LoVo (cell line): ENCODE measurements at places on chromosomes 1 and 21.

DNA sequence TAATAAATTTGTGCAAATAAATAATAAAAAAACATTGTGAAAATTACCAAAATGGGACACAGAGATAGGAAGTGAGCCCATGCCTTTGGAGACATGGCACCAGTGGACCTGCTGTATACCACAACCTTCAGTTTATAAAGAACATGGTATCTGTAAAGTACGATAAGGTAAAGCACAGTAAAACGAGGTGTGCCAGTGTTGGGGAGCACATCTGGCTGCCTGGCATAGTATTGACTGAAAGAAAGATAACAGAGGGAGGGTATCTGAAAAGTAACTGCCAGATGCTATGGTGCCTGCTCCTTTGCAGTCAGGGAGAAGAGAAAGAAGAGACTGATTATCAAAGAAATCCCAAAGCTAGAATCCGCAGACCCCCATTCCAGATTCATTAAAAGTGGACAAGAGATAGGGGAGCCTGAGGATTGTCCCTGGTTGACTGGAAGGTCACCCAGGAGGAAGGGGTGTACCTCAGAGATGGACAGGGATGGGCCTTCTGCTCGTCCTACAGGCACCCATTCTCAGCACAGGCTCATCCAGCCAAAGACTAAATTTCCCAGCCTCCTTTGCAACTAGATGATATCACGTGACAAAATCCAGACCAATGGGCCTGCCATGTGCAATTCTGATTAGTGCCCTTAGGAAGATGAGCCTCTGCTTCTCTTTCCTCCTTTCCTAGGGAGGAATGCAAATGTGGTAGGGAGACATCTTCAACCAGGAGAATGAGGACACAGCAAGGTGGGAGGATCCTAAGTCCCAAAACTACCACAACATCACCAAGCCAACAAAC, 12.9 kb upstream of the ETS2 start:
- DNase-seq, result no peak

DNA sequence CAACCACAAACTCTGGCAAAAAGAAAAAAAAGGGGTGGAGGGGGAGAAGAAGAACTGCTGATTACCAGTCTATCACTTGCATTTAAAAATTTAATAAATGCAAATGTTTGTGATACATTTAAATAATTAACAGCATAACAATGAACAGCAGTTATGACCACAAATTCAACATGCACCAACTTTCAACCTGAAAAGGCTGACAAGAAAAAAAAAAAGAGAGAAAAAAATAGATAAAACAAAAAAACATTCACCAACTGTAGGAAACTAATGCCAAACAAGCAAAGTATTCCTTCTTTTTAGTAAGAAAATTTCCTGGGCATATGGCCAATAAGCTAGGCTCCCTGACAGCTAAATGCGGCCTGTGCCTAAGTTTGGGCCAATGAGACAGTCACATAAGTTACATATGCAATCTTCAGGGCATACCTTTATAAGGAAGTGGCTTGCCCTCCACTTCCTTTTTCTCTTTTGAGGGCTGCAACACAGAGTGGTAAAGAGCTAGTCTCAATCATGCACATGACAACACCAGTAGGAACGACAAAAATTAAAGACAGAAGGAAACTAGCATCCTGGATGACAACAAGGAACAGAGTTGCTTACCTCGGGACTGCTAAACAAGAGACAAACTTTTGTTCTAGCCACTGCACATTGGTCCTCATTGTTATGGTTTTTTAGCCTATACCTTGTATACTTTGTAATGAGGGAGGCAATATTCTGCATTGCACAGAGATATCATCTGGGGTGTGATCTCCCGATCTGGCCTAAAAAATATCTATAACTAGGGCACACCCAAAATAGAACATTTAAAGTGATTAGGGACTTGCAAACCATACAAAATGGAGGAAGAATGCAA, 24.2 kb upstream of the PHTF1 start:
- no peak for DNase-seq

- DNase-seq, result no peak
Observed at GRCh38 chr1:18684303-18684702, 53.7 kb downstream of the PAX7 start.

DNA sequence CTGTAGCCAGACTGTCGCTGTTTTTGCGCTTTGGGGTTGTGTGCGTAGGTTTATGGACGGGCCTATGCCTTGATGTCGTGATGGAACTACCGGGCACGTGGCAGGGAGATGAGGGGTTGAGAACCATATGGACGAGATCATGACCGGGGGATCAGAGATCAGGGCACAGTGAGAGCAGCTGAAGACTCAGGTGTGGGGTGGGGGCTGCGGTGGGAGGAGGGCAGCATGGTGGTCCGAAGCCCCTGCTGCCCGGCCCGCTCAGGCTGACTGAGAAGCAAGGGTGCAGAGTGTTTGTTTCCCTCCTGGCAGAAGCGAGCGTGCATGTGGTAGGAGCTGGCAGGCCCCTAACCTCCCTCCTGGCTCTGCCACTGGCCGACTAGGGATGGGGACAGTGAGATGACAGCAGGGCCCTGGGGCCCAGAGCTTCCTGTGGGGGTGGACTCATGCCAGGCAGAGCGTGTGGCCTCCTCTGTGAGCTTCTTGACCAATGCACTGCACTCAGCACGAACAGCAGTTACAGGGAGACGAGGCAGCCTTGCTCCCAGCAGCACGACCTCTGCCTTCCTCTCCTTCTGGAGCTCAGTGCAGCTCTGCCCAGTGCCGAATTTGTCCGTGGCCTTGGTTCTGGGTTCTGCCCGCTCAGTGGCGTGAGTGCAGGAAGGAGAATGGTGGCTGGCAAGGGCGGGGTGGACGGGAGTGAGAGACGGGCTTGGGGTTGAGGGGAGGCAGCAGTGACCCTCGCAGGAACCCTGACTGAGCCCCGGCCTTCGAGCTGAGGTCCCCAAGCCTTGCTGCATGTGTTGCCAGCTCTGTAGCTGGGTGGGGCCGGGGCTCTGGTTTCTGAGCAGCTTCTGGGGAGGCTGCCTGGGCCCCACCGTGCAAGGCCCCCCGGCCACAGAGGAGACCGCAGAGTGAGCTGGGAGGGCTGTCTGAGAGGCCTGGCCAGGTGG, 22.2 kb upstream of the LRRC3 start:
- no peak for DNase-seq

GRCh38 chr1:41093826-41094225, 72.3 kb upstream of the SLFNL1 start:
- DNase-seq, result no peak

DNA sequence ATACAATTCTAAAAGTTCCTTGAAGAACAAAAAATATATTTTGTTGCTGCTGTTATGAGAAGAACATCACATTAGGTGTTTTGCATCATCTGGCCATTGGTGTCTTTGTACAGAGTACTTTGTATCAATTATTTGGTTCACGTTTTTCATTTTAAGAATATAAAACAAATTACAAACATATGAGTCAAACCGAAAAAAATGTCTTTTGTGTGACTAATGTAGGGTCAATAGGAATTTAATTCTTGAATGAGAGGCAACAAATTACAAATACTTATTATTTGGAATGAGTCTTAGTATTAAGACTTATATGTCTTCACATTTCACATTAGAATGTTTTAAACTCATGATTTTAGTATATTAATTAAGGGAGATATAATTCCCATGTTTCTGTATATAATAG, 54.8 kb downstream of the NR5A2 start:
- DNase-seq, result no peak

GRCh38 chr1:160124705-160125478, 9.3 kb downstream of the ATP1A2 start:
- peak; percentile 85 for DNase-seq

DNA sequence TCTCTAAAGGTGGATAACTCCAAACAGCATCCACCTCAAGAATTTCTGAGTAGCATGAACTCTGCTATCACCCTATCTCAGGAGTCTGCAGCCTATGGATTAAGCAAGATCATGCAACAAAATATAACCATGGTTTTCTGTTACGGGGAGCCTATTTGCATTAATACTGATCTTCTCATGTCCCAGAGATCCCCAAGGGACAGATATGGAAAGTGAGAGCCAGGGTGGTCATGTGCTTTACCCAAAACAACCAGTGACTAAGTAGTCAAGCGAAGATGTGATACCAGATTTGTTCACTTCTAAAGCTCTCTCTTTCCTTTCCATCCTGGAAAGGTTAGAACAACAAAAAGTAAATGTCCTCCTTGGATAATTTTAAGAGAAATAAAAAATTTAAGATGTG, 125.1 kb downstream of the PRRX1 start:
- no peak for DNase-seq

DNA sequence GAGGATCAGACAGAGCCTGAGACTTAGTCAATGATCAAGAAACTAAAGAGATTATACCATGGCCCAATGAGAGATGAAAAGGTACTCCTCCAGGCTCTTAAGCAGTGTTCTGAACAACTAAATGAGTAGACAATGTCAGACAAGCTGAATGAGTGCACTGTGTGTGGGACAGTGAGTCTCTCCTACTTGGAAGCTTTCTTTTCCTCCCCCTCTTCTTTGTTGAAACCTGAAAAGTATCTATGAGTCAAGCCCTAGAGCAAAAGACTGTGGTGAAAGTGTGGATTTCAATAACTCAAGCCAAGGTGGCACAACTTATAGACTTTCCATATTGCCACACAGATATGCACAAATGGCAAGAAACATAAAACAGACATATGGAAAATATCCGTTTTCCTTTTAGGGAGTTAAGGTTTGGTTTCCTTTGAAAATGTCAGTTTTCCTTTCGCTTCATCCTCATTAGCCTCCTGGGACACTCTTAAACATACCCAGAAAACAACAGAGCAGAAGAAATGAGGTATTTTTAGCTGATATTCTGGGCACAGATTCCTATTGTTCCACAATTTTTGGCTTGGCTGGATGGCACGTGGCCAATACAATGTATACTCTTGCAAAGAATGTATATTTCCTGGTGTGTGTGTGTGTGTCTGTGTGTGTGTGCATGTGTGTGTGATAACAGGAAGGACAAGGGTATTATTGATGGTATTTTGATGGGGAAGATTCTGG, 96.6 kb downstream of the LMX1A start:
- no peak for DNase-seq

DNA sequence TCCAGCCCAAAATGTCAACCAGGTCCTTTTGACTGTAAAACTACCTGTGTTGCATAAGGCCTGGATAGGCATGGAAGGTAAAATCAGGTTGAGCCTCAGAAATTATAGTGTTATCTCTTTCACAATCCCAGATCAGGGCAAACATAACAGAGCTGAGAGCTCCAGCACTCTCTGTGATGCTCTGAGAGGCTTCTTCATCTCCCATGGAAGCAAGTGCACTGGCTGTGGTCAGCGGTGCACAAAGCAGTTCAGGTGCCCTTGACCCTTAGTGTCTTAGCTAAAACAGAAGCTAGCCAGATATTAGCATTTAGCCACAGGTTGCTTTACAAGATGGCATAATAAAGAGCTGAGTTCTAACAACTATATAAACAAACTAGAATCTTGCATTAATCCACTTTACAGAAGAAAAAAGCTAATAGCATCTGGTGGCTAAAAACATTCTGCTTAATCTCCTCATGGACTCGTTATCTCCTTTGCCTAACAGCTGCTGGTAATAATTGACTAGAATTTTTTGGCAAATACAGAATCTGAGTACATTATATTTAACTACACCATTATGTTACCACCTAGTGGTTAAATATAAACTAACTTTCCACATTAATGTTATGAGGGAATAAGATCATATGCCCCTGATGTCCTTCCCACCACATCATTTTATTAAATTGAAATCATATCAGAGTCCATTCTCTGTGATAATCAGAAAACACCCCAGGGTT, 25.6 kb upstream of the POGK start:
- DNase-seq, result no peak

DNA sequence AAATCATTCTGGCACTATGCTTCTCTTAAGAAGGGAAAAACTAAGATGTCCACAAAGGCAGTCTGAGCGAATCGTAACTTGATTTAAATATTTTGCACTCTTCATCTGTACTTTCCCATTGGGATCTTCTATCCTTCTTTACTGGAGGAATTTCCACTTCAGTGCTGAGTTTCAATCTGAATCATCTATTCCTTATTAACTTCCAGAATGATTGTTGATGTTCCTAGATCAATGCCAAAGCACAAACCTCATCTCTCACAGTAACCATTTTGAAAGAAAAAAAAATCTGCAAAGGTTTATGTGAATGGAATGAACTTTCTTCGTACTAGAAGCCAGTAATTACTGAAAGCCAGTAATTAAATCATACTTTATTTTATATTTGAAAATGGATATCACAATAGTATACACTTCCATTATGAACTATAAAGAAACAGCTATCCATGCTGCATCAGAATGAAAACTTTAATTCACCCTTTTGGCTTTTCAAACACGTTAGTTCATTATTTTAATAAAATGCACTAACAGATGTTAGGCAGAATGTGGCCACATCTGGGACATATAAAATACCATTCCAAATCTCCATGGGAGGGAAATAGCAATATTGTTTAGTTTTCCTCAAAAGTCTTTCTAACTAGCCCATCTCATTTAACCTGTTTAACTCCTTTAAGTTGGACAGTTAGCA, 5.5 kb upstream of the RNF2 start:
- no peak for DNase-seq
